ENCODE measurements at places on chromosomes 13 and 19.

DNA sequence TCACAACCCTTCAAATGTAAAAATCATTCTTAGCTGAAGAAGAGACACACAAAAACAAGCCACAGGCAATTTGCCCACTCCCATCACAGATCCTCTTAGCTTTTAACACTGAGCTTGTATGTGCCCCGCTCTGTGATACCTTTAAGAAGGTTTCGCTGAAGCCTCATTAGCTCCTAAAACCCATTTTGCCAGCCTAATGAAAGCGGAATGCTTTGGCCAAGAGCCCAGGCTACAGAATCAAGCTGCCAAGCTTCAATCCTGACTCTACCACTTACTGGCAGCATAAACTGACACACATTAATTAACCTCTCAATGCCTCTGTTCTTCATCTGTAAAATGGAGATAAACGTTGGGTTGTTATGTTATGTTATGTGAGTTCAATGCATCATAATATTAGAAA lies 10.5 kb downstream of the ZNF112 start:
- DNase-seq: no peak

GRCh38 chr19:16369664-16370576 lies 45.3 kb downstream of the KLF2 start:
- no peak for DNase-seq

DNA sequence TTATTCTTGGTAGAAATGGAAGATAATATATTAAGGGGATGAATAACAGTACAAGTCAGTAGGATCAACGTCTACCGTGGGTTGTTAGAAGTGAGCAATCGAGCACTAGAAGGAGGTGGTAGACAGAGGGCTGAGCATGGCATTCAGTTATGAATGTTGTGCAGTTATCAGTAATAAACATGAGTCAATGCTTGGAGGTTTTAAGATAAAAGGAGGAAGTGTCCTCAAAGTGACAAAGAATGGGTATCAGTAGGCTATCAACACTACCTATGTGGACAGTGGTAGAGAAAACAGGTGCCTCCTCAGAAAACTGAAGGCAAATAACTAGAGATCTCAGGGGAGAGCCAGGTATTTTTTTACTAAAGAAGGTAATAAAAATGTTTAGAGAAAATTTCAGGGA lies 1607.0 kb downstream of the PCDH9 start:
- no peak for DNase-seq

DNA sequence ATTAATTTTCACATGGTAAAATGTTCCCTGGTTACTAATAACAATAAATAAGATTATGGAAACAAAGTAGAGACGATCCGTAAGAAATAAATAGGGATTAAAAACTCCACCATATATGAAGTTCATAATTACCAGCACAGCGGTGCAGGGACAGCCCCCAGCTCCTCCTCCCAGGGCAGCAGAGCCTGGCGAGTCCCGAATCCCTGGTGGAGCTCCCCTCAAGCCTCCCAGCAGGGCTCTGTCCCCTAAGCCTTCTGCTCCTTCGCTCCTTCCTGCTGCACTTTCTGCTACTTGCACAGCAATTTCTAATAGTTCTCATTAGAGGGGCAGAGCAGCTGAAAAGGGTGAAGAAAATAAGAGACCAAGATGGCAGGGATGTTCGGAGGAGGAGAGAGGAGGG lies 43.6 kb downstream of the RASA3 start:
- no peak for DNase-seq

DNA sequence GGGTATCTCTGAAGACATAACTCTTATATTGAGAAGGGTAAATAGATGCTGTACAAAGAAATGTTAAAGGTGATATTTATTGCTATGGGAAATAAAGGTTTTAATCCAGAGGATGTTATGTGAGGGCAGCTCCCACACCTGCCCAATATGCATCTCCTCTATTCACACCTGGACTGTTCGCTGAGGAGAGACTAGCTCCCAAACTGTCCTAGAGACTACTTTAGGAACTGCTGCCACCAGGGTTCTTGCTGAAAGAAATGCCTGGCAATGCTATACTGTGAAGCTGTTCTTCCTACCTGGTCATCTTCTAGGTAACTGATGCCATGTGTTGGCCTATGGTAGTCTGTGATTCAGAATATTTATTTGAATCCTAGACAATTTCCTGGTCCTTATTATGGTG lies 1421.5 kb upstream of the SPRY2 start:
- DNase-seq: no peak

- DNase-seq: no peak
Measured at GRCh38 chr19:13334801-13335481, 171.3 kb downstream of the CACNA1A start.

DNA sequence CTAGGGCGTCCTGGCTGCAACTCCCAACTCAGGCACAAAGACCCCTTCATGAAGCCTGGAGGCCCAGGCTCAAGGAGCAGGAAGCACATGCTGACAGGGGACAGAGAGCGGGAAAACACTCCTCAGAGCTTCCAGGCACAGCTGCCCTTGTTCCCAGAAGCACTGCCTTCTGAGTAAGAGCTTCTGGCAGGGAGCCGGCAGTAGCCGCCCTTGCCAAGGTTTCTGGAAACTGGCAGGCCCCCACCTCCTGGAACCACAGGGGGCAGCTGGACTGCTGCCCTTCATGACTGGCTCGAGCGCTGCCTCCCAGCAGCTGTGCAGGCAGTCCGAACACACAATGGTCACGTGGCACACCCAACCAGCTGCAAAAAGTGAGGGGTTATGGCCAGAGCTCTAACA lies 33.6 kb upstream of the EPHX3 start:
- DNase-seq: no peak

DNA sequence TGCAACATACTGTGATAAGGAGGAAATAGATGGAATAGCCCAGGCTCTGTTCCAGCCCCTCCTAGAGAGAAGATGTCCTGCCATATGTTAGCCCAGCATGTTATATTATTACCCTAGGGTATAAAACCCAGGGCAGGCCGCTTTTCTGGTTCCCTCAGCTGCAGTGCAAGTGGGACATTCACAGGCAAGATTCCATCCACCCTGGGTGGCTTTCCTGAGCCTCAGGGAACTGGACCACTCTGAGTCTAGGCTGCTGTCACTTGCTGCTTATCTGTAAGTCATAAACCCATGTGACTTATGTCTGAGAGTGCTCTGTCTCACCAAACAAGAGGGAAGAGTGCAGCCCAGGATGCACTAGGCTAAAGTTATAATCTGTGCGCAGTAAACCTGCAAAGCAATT lies 413.2 kb downstream of the MZT1 start:
- no peak for DNase-seq

- peak; percentile 51 for DNase-seq
Measured at GRCh38 chr13:76656500-76656899, 229.7 kb downstream of the KCTD12 start.

DNA sequence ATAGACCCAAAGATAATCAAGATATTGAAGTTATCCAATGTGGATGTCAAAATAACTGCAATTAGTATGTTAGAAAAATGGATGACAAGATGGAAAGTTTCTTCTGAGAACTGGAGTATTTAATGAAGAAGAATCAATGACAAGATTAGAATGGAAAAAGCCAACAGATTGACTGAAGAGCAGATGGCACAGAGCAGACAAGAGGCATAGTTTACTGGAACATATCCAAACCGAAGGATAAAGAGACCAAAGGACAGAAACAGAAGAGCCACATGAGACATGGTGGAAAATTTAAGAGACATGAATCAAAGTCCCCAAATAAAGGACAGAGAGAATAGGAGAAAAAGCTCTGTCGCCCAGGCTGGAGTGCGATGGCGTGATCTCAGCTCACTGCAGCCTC lies 89.6 kb upstream of the RXFP2 start:
- DNase-seq: no peak
